ENCODE measurements at places on chromosomes 12 and 14.

DNA sequence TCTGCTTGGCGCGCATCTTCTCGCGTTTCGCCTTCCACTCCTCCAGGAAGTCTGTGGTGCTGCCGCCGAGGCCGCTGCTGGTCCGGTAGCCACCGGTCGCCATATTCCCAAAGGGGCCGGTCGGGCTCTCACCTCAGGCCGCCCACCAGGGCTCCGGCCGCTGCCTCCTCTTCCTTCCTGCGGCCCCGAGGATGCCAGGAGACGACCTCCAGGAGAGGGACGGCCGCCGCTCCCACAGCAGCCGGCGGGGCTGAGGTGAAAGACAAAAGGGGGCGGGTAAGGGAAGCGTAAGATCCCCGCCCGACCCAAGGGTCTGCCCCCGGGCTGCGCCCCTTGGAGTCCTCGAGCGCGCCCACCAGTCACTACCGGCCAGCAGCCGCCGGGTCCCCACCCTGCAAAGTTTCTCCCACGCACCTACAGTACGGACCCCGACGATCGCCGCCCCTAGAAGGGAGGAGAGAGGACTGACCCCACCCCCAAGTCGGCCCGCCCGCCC, 574 bp downstream of the PAWR start:
- no peak for DNase-seq

DNA sequence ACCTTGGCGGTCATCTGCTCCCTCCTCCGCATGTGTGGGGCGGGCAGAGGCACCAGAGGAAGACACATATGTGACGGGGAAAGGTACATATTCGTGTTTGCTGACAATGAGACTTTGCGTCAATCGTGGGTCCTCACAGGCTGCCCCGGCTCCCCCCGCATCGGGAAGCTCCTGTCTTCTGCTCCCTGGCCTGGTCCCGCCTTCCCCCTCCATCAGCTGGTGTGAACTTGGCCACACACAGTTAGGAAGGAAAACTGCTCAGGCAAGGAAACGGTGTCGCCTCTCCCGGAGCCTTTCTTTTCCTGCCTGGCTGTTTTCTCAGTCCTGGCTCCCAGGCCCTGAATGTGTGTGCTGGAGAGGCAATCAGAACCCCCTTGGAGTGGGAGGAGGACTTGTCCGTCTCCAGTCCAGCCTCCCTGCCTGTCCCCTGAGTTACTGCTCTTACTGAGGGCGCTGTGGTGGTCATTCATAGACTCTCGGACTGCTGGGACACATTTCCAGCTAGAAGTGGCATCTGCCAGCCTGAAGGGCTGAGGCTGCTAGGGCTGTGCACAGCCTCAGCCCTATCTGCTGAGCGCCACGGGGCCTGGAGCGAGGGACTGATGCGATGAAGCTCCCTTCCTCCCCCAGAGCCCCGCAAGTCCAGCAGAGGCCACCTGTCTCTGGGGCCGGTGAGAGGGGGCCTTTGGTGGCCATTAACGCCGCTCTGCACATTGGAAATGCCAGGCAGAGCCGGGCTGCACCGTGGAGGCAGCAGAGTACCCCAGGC, 44.2 kb upstream of the TSPAN9 start:
- no peak for DNase-seq

DNA sequence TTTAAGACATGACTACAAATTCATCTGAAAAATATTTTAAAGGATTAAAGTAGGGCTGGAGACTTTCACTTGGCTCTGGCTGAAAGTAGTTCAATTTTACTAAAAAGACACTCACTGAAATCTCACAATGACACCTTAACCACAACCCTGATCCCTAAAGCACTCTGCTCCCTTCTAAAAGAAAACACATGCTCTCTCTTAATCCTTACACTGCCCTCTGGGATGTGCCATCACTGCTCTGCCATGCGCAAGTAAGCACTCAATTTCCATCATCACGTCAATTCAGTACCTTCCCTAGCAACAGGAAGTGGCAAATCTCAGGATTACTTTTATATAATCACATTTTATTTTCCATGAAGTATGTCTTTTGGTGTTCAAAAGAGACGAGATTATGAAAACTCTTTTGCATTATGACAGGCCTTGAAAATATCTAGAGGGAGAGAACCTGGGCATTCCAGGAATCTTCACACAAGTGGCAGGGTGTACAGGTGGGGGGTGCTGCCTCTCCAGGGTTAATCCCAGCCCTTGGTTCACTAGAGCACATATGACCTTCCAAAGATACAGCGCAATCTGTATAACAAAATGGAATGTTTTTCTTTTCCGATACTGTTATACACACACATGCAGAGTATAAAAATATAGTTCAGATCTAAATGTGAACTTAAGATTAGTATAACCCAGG, 7.3 kb downstream of the ATG14 start:
- no peak for DNase-seq

GRCh38 chr12:75560167-75560566, 48.8 kb upstream of the KRR1 start:
- DNase-seq: no peak

GRCh38 chr14:98886982-98887381, 385.0 kb downstream of the BCL11B start:
- DNase-seq: no peak

Data from stimulated activated CD8-positive, alpha-beta memory T cell treated with anti-CD3 and anti-CD28 coated beads, Interleukin-2, amount 100 ng/mL, for 1 hour (primary cell).